Left renal cortex interstitium (tissue), 4 donors: ENCODE measurements at places on chromosomes 16 and 17. TPM values are rescaled to one million over a fixed set of nuclear protein-coding genes. Genes with fewer than 3 reads are reported as not detected.

The CCL7 gene
- polyA plus RNA-seq: not detected

The ACSF2 gene
- 65.3 TPM for polyA plus RNA-seq

The TPSD1 gene
- polyA plus RNA-seq: 0.21 TPM

The ARL5C gene
- 0.22 TPM for polyA plus RNA-seq

The CMTM2 gene
- polyA plus RNA-seq: 0.31 TPM

The TMC5 gene
- polyA plus RNA-seq: 0.28 TPM

The CA7 gene
- polyA plus RNA-seq: 0.33 TPM

DNA sequence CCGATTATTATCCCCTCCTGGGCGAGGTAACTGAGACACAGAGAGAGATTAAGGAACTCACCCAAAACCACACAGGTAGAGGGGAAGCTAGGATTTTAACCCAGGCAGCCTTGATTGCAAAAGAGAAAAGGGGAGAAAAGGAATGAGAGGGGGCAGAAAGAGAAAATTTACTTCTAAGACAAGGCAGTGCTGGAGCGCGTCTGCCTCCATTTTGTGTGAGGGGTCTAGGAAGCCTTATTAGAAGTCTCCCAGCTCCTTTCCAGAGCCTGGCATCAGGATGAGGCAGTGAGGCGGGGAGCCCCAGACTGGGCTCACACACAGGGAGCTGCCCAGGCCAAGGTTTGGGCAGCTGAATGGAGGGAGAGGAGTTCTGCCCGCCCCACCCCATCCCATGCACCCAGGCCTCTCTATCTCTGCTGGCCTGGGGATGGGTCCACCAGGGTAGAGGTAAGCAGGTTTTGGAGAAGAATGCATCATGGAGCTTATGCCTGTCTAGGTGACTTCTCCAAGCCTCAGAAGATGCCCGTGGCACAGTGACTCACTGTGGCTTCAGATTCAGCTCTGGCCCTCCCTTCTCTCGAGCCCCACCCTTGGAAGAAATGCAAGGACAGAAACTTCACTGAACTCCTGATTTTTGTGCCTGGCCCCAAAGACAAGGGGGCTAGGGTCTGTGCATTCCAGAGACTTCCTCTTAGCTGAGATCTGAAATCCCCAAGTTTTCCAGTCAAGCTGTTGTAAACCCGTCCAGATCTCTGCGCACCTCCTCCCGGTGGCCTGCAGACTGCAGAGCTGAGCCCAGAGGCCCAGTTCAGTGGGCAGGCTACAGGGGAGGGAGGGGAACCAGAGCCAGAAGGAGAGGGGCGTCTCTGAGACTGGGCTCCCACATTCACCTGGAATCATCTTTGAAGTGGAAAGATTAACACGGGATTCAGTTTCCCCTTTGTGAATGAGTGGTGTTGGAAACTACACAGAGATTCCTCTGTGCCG lies 95.1 kb upstream of the CDH5 start:
- DNase-seq: no peak

DNA sequence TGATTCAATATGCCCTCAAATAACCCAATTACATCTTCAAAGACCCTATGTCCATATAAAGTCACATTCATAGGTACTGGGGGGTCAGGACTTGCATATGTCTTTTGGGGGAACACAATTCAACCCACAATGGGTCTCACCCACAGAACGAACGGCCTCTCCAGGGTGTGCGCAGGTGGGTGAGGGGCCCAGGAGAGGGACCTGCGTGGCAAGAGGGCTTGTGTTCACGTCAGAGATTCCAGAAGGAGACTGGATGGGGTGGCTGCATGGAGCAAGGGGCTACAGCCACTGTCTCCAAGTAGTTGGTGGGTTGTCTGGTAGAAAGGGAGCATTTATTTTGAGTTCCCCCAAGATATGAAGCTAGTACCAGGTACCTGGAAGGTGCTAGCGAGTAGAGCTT lies 212.2 kb downstream of the SEC14L1 start:
- DNase-seq: no peak

DNA sequence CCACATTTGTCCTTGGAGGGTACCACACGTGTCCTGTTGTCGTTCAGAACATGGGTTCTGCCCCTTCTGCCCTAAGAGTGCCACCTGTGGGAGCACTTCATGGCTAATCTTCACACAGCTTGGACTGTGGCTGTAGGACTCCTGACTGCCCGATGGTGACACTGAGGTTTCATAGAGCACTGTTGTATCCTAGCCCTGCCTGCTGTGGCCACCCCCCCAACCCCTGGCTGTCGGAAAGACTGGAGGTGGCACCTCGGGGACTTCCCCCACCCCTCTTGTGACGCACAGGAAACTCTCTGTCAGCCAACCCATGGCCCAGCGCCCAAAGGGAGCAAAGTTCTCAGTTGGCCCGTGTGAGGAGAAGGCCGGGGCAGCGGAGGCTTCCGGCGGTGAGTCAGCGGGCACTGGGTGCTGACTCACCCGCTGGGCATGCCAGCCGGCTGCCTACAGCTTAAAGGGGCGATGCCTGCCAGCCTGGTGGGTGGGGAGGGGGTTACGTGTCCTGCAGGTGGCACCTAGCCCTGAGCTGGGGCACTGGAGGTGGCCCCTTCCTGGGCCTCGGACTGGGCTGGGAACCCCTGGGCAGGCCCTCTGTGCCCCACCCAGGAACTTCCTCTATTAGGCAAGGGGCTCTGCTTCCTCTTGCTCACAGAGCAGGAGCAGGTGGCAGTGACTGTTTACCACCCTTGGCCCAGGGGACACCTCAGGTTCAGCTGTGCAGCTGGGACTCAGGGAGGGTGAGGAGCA lies 3.4 kb downstream of the MAP2K3 start:
- no peak for DNase-seq

- no peak for DNase-seq
These were observed 100.2 kb upstream of the CDH11 start for GRCh38 chr16:65222049-65222448.

- no peak for DNase-seq
These were observed 1.4 kb upstream of the ABR start for GRCh38 chr17:1180958-1181752.

GRCh38 chr16:58085584-58086251 lies 43.5 kb downstream of the CFAP20 start:
- DNase-seq: no peak

DNA sequence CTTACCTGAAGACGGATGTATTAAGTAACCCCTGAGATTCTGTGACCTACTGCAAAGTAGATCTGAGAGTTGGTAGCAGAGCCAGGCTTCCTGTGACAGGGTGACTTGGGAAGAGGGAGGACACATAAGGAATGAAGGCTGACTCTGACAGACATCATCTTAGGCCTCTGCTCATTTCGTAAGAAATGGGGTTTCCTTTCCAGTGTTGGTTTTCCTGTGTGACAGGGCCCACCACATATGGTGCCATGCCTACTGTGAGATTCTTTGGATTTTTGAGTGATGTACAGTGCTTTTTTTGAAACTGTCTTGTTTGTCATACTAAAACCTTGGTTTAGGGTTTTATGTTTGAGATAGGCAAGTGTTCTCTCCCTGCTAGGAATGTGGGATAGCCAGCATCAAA lies 12.7 kb downstream of the LIG3 start:
- DNase-seq: no peak

DNA sequence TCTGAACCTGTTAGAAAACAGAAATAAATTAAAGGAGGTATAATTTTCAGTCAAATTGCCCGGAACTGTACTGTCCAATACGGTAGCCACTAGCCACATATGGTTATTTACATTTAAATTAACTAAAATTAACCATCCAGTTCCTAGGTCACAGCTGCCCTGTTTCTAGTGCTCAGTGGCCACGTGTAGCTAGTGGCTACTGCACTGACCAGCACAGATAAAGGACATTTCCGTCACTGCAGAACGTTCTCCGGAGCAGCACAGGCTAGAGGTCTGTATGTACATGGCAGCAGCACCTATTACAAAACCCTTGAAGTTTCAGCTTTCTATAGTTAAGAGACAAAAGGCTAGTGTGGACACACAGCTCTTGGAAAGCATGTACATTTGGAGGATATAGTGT lies 33.7 kb downstream of the CPSF4L start:
- no peak for DNase-seq

DNA sequence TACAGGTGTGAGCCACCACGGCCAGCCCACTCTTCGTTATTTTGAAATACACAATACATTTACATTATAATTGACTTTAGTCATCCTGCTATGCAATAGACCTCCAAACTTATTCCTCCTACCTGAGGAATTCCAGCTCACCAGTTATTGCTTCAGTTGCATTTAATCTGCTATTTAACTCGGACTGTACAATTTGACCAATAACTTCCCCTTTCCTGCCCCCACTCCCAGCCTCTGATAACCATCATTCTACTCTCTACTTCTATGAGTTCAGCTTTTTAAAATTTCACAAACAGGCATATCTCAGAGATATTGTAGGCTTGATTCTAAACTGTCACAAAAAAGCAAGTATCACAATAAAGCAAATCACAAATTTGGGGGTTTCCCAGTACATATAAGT lies 157.0 kb downstream of the COPRS start:
- DNase-seq: no peak

DNA sequence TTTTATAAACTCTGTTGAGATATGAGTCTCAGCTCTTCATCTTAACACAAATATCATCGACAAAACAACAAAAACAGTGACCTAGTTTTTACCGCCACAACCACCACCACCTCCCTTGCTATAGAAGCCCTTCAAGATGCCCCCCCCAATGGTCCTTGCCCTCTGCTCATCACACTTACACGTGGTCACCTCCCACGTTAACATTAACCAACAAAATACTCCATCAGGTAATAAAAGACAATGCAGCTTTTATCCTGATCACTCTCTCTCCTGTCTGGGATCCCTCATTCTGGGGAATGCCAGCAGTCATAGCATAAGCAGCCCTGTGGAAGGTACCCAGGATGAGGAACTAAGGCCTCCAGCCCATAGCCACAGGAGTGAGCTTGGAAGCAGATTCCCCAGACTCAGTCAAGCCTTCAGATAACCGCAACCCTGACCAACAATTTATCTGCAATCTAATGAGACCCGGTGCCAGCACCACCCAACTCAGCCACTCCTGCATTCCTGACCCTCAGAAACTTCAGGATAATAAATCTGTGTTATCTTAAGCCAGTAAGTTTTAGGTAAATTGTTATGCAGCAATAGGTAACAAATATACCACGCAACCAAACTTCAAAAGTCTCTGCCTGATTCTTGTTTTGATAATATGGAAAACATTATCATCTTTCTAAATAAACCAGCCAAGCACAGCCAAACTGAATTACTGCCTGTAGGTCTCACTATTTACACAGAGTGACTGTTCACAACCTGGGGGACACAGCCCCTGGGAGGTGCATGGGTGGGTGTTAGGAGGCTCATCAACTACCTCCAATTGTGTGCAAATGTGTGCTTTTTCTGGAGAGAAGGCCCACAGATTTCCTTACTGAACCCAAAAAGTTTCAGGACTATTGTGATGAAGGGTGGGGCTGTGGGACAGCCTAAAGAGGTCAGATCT lies 6.1 kb downstream of the PECAM1 start:
- DNase-seq: no peak

- no peak for DNase-seq
These were observed 78.1 kb upstream of the ZFHX3 start for GRCh38 chr16:73125850-73126524.

GRCh38 chr16:24848065-24848464 lies 2.3 kb downstream of the SLC5A11 start:
- no peak for DNase-seq

- DNase-seq: no peak
These were observed 252.7 kb downstream of the PARN start for GRCh38 chr16:14377326-14377725.

- DNase-seq: no peak
These were observed 8.7 kb upstream of the CDC27 start for GRCh38 chr17:47197821-47198220.

GRCh38 chr17:66255112-66255511 lies 25.9 kb upstream of the APOH start:
- DNase-seq: peak; percentile 50

DNA sequence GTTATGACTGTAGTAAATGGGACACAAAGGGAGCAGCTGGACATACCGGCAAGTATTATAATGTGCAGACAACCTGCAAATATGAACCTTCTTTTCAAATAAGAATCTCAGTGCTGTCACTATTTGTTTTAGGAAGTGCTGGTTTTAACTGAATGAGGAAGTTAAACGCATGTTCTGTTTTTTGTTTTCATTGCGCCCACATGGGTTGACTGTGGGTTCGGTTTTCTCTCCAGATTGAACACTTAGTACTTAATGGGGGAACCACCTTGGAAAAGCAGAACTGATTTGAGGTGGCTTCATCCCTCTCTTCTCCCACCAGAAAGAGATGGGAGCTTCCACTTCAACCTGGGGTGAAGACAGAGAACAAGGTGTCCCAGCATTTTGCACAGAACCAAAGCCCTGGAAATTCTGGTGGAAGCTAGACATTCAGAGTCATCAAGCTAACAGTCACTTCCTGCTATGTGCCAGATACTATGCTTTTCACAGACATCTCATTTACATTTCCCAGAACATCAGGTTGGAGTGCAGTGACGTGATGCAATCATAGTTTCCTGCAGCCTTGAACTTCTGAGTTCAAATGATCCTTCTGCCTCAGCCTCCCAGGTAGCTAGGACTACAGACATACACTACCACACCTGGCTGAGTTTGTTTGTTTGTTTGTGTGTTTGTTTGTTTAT lies 149.8 kb downstream of the CDH13 start:
- DNase-seq: no peak

DNA sequence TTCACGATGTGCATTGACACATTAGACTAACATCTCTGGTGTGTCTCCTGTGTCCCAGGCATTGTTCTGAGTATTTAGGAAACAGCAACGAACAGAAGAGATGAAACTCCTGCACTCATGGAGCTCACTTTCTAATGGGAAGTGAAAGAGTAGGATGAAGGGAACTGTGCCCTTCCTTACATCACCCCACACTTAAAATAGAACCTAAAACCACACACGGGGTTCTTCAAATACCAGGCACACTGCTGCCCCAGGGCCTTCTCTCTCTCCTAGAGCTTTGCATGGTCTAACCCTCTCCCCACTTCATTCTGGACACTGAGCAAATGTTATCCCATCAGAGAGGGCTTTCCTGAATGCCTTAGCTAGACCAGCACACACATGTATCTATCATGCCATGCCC lies 33.7 kb downstream of the TRIM25 start:
- DNase-seq: no peak

- DNase-seq: no peak
These were observed 9.2 kb upstream of the SREBF1 start for GRCh38 chr17:17846003-17846402.

DNA sequence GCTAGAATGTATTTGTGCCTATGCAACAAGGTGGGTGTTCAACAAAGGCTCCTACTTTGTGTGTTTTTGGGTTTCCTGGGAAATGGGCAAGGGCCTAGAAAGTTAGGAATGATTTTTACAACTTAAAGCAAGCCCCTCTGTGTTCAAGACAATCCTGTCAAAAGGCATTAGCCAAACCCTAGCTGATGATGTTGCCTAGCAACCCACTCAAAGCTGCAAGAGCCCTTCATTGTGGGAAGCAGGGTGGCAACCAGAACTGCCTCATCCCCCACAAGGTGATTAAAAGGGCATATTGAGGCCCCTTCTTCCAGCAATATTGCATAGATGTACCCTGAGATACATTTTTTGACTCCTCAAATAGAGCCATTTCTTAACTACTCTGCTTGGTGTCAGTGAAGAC lies 16.0 kb upstream of the RASL10B start:
- DNase-seq: no peak
